ENCODE measurements at places on chromosomes 13 and 19. TPM values are rescaled to one million over a fixed set of nuclear protein-coding genes. Genes with fewer than 3 reads are reported as not detected.

The ERCC5 gene
- 50.2 TPM for total RNA-seq

The RASA3 gene
- 13.3 TPM for total RNA-seq

The FGF22 gene
- total RNA-seq = 0.25 TPM

The DOCK6 gene
- 2.5 TPM for total RNA-seq

The ZNF880 gene
- 67.6 TPM for total RNA-seq

The C19orf67 gene
- not detected for total RNA-seq

The CCDC124 gene
- 26.3 TPM for total RNA-seq

The PABPC3 gene
- total RNA-seq = 0.25 TPM

The ZNF264 gene
- 23.8 TPM for total RNA-seq

The CYP2A6 gene
- total RNA-seq = not detected

The LGALS14 gene
- not detected for total RNA-seq

The PRR19 gene
- 3.0 TPM for total RNA-seq

The IZUMO1 gene
- not detected for total RNA-seq

The IZUMO2 gene
- not detected for total RNA-seq

The METTL21C gene
- not detected for total RNA-seq

The RLN3 gene
- not detected for total RNA-seq

The LILRA1 gene
- total RNA-seq = 0.25 TPM

The ZNF723 gene
- not detected for total RNA-seq

The ZNF878 gene
- 0.25 TPM for total RNA-seq

The TMPRSS9 gene
- total RNA-seq = 0.25 TPM

The SRRM5 gene
- total RNA-seq = not detected

The HPN gene
- not detected for total RNA-seq

The CGB8 gene
- total RNA-seq = not detected
